K562 (cell line): ENCODE measurements at places on chromosomes 7 and 10. TPM values are rescaled to one million over a fixed set of nuclear protein-coding genes. Genes with fewer than 3 reads are reported as not detected.

The TUBGCP2 gene
- polyA plus RNA-seq = 32.0 and 33.0 TPM in 2 replicates

The EN2 gene
- 0.04 and 0.07 TPM in 2 replicates for polyA plus RNA-seq

GRCh38 chr10:120131183-120131582, 238.7 kb downstream of the SEC23IP start:
- peak; percentile 21 for DNase-seq
- no peak overlapping the region for H3K4me3 ChIP-seq
- H3K27ac ChIP-seq = no peak overlapping the region

- H3K4me3 ChIP-seq = no peak overlapping the region
- peaks cover 58% of the 10 kb centered on the region; the same call in 2 of the 3 replicates for H3K36me3 ChIP-seq
- peaks cover 7% of the 10 kb centered on the region for H3K4me1 ChIP-seq
- no peak for DNase-seq
- no peak overlapping the region for H3K27ac ChIP-seq
- H3K27me3 ChIP-seq = no peaks in the 10 kb centered on the region
Observed at GRCh38 chr10:133403359-133403758, 9.4 kb downstream of the MTG1 start.

DNA sequence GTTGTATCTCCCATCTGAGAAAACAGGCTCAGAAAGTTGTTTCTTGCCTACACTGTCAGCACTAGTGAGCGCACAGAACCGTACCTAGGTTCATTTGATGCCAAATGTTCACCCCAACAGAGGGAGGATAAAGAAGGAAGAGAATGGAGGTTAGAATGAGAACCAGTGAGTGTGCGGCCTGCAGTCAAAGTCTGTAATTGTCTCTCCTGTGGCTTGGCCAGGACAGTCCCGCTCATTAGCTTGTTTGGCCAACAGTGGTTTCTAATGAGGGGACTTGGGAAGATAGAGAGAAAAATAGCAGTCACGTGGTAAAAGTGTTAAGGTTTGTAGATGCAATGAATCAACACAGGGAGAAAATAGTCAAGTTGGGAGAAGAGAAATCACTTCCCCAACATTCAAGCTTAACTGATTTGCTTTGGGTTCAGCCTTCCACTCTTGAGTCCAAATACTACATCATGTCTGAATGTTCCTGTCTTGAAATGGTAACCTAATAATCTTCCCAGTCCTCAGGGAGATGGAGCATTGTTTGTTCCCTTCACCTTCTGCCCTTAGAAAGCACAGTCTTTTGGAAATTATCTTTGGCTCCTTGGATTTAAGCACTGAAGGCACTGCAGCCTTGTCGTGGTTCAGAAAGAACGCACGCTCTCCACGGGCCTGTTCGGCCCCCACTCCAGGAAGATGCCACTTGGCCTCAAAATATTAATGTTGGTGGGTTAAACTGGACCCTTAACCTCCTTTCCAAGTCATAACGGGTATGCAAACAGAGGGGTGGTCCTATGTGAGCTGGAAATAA, 360.4 kb upstream of the ZNF32 start:
- peaks cover 39% of the 10 kb centered on the region for H3K27me3 ChIP-seq
- no peak overlapping the region for H3K27ac ChIP-seq
- H3K4me3 ChIP-seq = no peak overlapping the region
- no peaks in the 10 kb centered on the region for H3K4me1 ChIP-seq
- no peaks in the 10 kb centered on the region for H3K36me3 ChIP-seq

DNA sequence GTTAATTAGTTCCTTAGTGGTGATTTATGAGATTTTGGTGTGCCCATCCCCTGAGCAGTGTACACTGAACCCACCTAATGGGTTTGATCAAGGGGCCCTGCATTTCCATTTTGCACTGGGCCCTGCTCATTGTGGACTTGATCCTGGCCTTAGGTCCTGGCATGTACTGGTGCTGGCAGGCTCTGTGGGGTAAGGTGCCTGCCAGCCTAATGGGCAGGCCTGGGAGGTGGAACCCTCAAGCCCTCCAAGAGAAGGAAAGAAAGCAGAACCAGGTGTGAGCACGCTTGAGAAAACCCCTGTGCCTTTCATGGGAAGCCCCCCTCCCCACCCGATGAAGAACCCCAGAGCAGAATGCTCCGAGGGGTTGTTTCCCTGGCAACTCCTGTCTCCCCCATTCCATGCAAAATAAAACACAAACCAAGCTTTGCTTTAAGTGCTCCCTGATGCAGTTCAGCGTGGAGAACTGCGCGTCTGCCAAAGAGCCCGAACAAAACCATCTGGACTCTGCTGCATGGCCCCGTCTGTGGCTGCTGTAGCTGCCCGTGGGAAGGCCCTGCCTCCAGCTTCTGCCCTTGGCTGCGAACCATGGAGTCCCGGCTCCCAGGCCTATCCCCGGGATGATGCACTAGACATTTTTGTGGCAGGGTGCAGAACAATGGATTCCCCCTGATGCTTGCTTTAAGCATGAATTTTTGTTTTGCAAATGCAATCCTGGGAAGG, 123.3 kb downstream of the PRPF18 start:
- DNase-seq = no peak
- no peaks in the 10 kb centered on the region for H3K27me3 ChIP-seq
- no peak overlapping the region for H3K4me3 ChIP-seq
- H3K27ac ChIP-seq = no peak overlapping the region
- peaks cover 28% of the 10 kb centered on the region; the same call in 2 of the 3 replicates for H3K4me1 ChIP-seq

DNA sequence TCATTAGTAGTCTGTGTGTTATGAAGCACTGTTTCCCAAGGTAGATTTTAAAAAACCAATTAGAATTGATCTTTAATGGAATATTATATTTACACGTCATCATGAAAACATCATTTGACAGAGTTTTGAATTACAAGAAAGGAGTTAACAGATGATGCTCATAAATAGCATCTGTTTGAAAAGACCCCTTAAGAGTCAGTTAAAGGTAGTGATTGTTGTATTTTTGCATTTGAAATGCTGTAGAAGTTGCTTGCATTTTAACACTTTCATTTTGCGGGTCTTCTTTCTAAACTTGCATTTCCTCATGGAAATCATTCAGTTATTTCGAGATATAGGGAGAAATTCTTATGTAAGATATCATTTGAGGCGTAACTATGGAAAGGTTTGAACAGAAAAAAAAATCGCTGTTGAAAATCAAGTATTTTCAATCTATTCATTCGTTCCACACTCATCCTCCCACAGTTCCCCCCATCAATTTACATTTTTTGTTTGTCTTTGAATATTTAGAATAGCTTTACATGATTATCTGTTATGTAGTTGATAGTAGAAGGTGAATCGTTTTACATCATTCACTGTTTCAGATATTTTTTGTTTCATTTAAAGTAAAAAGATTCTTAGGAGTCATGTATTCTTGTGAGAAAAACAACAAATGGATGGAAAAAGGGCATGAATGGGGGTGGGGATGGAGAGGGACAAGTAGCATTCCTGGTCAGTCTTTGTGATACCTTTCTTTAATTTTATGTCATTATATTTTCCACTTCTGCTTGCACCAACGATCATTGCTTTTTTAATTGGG, 3.0 kb upstream of the SKIDA1 start:
- peak overlapping the region; percentile 39 for H3K4me3 ChIP-seq
- peaks cover 15% of the 10 kb centered on the region for H3K4me1 ChIP-seq
